Cardiac muscle cell (in vitro differentiated cells and primary cell): ENCODE measurements at places on chromosomes 12 and 14.
A peak's percentile ranks its signal among the peaks of the same experiment; 100 is the strongest.

- H3K4me1 ChIP-seq, result no peaks in the 10 kb centered on the region
- no peak overlapping the region for H3K4me3 ChIP-seq
- no peaks in the 10 kb centered on the region for H3K36me3 ChIP-seq
- H3K27ac ChIP-seq, result no peak overlapping the region
- no peak for DNase-seq
These were observed 255.6 kb downstream of the NRXN3 start for GRCh38 chr14:78425782-78426181.

DNA sequence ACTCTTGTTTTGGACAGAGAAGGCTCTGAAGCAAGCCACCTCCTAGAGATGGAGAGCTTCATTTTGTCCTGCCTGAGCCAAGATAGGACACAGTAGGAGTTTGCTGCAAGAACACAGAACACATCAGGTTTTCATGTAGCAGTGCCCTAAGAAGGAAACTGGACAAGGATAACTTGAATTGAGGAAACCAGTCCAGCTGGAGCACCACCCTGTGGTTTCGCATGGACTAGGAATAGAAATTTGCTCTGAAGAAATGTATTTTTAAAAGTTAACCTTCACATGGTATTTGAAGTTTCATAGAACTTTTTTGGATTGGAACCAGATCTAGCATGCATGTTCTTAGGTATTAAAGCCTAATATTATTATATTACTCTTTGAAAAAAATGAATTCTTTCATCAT lies 68.8 kb downstream of the RERG start:
- H3K36me3 ChIP-seq, result no peaks in the 10 kb centered on the region
- no peak overlapping the region for H3K27ac ChIP-seq
- H3K27me3 ChIP-seq, result no peaks in the 10 kb centered on the region
- DNase-seq, result no peak
- H3K4me3 ChIP-seq, result no peak overlapping the region
- no peaks in the 10 kb centered on the region for H3K4me1 ChIP-seq

- no peak overlapping the region for H3K4me3 ChIP-seq
- no peaks in the 10 kb centered on the region for H3K4me1 ChIP-seq
- no peak overlapping the region for H3K27ac ChIP-seq
- H3K27me3 ChIP-seq, result no peaks in the 10 kb centered on the region
- peak; percentile 86 for DNase-seq
These were observed 468.3 kb downstream of the AACS start for GRCh38 chr12:125533434-125534029.

- H3K27me3 ChIP-seq, result no peaks in the 10 kb centered on the region
- H3K4me3 ChIP-seq, result no peak overlapping the region
- H3K36me3 ChIP-seq, result no peaks in the 10 kb centered on the region
- no peak for DNase-seq
These were observed 204.0 kb downstream of the SSPN start for GRCh38 chr12:26399381-26399780.

GRCh38 chr12:4169531-4169930 lies 104.0 kb upstream of the CCND2 start:
- H3K27me3 ChIP-seq, result peaks cover 4% of the 10 kb centered on the region
- no peaks in the 10 kb centered on the region for H3K4me1 ChIP-seq
- DNase-seq, result no peak
- no peak overlapping the region for H3K27ac ChIP-seq
- H3K4me3 ChIP-seq, result no peak overlapping the region

DNA sequence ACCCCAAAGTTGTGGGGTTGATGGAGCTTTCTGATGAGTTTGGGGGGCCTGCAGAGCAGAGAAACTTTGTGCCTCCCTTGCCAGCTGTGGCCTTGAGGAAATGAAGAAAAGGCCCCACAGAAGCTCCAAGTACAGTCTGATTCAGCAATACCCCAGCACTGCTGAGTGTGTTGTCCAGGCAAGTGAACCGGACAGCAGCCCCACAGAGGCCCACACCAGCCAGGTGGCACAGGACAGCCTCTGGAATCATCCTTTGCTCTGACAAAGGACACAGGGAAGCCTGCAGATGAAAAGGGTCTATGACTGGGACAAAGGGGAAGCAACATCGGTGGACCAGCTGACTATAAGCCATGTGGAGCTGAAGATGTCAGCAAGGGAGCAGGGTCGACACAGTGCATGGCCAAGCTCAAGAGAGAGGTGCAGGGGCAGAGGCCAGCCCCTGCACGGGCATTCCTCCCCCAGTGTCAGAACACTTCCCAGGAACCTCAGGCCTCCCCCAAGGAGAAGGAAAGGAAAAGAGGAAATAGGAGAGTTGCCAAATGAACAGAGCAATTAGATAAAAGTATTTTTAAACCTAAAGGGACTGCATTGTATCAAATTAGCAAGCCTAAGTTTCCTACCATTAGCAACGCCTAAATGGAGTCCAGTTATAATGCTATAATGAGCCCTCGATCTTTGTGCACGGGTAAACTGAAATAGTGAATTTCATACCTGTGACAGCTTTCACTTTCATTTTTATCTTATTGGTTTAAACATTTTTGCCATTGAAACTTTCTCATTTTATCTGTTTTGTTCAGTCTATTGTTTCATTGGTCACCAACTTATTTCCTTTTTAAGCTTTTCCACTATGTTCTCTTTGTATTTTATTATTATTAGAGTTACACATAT lies 46.3 kb upstream of the PTGDR start:
- no peak for DNase-seq
- no peaks in the 10 kb centered on the region for H3K27me3 ChIP-seq
- H3K4me3 ChIP-seq, result no peak overlapping the region
- no peaks in the 10 kb centered on the region for H3K4me1 ChIP-seq

GRCh38 chr14:106691601-106692291 lies 1165.4 kb downstream of the TMEM121 start:
- DNase-seq, result no peak
- no peaks in the 10 kb centered on the region for H3K4me1 ChIP-seq
- no peaks in the 10 kb centered on the region for H3K36me3 ChIP-seq
- no peak overlapping the region for H3K27ac ChIP-seq

- H3K27ac ChIP-seq, result peak within 1 kb of the TSS; percentile 55
- no peaks in the 10 kb centered on the region for H3K27me3 ChIP-seq
These were observed at the start of gene TSPAN11 for GRCh38 chr12:30926243-30927221. TSS of gene TSPAN11 (plus strand) at chr12:30926748. CDS start at chr12:30953992, 27,244 bp downstream.

DNA sequence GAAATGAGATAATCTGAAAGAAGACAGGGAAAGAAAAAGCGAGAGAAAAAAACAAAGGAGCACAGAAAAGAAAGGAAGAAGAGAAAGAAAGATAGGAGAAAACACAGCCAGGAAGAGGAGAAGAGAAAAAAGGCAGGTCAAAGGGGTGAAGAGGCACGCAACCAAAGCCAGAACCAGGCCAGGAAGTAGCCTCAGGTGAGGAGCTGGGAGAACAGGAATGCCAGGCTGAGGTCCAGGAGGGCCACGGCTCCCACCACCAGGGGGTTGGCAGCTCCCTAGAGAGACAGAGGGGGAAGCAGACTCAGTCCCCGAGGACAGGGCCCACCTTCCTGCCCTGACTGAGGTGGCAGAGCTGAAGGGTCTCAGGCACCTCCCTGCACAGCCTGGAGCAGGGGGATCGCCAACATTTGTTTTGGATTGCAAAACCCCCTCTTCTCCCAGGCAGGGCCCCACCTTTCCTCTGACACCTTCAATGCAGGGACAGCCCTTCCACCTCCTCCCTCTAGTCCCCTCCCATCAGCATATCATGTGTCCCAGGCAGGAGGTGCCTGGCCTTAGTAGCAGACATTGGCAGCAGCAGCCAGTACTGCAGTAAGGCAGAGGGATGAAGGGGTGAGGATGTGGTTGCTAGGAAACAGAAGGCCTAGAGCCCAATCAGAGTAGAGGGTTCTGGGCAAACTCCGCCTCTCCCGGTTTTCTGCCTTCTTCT lies 2.0 kb upstream of the AP1G2 start:
- no peaks in the 10 kb centered on the region for H3K27me3 ChIP-seq
- H3K36me3 ChIP-seq, result no peaks in the 10 kb centered on the region
- DNase-seq, result peak; percentile 25
- no peak overlapping the region for H3K27ac ChIP-seq
- H3K4me1 ChIP-seq, result peaks cover 14% of the 10 kb centered on the region
- H3K4me3 ChIP-seq, result no peak overlapping the region

DNA sequence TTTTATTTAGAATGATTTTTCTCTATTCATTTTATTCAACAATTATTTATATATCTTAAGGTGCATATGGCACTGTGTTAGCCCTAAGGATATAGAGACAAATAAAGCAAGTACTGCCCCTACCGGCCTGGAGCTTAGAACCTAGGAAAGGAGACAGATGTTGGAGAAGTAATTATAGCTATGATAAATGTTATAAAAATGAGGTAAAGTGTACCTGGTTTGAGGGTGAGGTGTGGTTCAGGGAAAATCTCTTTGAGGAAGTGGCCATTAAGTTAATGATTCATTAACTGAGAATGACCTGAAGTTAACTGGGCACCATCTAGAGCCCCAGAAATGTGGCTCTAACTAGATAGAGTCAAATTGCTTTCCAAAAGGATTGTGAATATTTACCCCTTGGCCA lies 31.9 kb downstream of the CDKL1 start:
- H3K27me3 ChIP-seq, result no peaks in the 10 kb centered on the region
- no peak overlapping the region for H3K27ac ChIP-seq
- DNase-seq, result no peak
- peaks cover 7% of the 10 kb centered on the region for H3K4me1 ChIP-seq
- no peak overlapping the region for H3K4me3 ChIP-seq

GRCh38 chr12:81644503-81644902 lies 114.6 kb downstream of the PPFIA2 start:
- peaks cover 5% of the 10 kb centered on the region for H3K4me1 ChIP-seq
- DNase-seq, result peak; percentile 65
- no peak overlapping the region for H3K27ac ChIP-seq

DNA sequence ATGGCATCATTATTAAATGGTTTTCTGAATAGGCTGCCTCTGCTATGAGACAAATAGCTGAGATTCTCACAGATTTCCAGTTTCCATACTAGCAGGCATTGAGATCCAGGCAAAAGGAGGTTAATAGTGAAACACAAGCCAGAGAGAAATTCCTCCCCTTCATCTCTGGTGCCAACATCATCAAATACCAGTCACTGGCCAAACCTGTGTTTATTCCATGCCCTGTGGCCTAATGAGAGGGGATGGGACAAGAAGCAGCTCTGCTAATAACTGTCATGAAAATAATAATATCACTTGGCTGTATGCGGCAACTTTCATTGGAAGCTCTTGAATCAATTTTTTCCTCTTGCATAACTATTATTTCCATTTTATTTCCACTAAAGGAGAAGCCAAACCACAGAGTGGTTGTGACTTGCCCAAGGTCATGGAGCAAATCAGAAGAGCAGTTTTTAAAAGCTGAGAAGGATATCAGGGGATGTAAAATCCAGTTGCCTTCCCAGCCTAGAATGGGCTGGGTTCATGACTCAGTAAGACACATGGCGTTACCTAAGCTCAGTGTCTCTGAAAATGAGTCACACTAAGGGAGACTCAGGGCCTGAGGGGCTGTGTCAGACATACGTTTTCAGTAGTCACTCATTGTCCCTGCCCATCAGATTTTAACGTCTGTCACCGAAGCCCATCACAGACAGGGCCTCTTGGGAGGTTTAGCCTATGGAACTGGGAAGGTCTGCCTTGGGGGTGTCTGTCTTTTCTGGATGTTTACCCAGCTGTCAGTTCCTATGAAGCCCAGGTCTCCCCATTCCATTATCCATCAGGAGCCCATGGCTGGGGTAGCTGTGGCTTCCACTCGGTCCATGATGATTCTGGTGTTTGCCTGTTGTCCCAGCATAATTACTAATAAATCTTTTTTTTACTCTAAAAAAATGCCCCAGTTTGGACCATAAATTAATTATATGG lies 208.8 kb upstream of the EEA1 start:
- H3K36me3 ChIP-seq, result no peaks in the 10 kb centered on the region
- DNase-seq, result no peak
- H3K27me3 ChIP-seq, result no peaks in the 10 kb centered on the region
- H3K27ac ChIP-seq, result no peak overlapping the region
- H3K4me1 ChIP-seq, result no peaks in the 10 kb centered on the region

DNA sequence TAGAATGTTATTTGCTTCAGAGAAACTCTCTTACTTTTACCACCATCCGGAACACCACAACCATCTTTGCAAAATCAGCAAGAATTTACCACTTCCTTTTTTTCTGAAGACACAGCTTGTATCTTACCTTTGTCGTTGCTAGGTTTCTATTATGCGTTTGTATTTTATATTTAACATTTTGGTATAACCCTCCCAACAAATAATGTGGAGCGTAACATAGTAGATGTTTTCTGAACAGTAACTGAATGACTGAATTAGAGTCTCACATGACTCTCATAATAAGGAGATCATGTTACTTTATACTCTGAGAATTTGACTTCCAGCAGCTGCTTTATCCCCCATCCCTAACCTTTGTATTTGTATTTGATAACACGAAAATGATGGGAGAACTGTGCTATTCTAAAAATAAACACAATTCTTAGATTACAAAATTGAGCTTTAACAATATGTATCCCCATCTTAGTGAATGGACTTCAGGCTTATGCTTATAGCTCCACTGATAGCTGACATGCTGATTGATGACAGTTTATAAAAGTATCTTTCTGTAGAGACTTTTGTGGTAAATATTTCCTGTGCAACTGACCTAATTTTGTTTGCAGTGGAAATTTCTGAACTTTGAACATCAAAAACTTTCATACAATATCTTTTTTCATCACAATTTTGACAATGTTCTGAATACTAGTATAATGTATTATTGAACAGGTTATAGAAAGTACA lies 7.9 kb upstream of the KLRB1 start:
- no peaks in the 10 kb centered on the region for H3K4me1 ChIP-seq
- no peak for DNase-seq
- H3K27ac ChIP-seq, result no peak overlapping the region
- no peaks in the 10 kb centered on the region for H3K27me3 ChIP-seq

- H3K27ac ChIP-seq, result no peak overlapping the region
- no peaks in the 10 kb centered on the region for H3K4me1 ChIP-seq
- DNase-seq, result no peak
- peaks cover 80% of the 10 kb centered on the region for H3K27me3 ChIP-seq
- H3K36me3 ChIP-seq, result no peaks in the 10 kb centered on the region
- no peak overlapping the region for H3K4me3 ChIP-seq
These were observed 86.5 kb downstream of the PPM1H start for GRCh38 chr12:62848418-62848817.

GRCh38 chr12:50102646-50103309 lies 1.0 kb upstream of the GPD1 start:
- no peak overlapping the region for H3K4me3 ChIP-seq
- H3K27ac ChIP-seq, result peak overlapping the region; percentile 49
- DNase-seq, result no peak
- H3K36me3 ChIP-seq, result peaks cover 26% of the 10 kb centered on the region
- peaks cover 15% of the 10 kb centered on the region for H3K4me1 ChIP-seq

DNA sequence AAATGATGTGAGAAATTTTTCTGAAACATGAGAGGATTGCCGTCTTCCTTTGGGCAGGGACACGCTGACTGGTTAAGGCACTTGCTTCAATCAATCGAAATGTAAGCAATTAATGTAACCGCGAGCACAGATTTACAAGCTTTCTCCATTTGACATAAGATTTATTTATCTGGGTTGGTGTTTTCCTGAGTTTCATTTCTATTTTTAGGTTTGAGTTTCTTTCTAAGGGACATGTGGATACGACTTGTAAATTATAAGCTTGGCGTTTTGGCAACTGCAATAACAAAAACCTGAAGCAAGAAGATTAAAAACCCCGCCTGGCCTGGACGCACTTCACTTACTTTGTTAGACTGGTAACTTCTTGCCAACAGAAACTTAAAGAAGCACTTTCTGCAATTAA lies 20.3 kb upstream of the SINHCAF start:
- no peak overlapping the region for H3K4me3 ChIP-seq
- H3K4me1 ChIP-seq, result no peaks in the 10 kb centered on the region
- no peaks in the 10 kb centered on the region for H3K27me3 ChIP-seq
- DNase-seq, result no peak
- H3K36me3 ChIP-seq, result no peaks in the 10 kb centered on the region

- H3K27me3 ChIP-seq, result no peaks in the 10 kb centered on the region
- H3K27ac ChIP-seq, result no peak overlapping the region
- H3K36me3 ChIP-seq, result peaks cover 17% of the 10 kb centered on the region
- H3K4me1 ChIP-seq, result no peaks in the 10 kb centered on the region
- no peak for DNase-seq
- H3K4me3 ChIP-seq, result no peak overlapping the region
These were observed 8.0 kb downstream of the CSRNP2 start for GRCh38 chr12:51075390-51075789.
